Suppressor macrophage treated with lipopolysaccharide for 4 hours (primary cell): ENCODE measurements at places on chromosomes 6 and 20.

GRCh38 chr6:79640146-79641111, 9.3 kb downstream of the SH3BGRL2 start:
- DNase-seq = no peak

DNA sequence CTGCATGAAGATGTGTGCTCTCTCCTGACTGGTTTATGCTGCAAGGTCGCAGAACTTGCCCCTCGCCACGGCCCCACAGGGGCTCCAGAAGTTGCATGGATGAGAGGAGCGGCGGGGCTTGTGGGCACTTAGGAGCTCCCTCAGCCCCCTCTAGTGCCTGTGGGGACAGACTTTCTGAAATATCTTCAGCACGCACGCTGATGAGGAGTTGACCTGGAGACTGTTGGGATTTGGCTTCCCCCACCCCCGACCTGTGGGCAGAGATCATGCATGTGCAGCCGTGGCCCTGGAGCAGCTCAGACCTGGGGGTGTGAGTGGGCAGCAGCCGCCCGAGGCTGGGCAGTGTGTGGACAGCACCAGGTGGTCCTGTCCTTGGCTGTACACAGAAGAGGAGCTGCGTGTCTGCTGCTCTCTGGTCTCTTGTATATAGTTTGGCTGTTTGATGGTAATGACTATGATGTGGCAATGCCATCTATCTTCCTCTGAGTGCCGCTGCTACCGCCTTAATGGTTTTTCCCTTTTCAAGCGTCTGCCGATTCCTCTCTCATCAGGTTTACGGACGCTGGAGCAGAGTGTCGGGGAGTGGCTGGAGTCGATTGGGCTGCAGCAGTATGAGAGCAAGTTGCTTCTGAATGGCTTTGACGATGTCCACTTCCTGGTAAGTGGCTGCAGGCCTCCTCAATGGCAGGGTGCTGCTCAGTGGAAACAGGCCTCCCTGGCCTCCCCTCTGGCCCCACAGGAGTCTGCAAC, 81.4 kb downstream of the TCP11 start:
- no peak for DNase-seq

GRCh38 chr20:49704932-49705336, 8.7 kb downstream of the B4GALT5 start:
- no peak for DNase-seq

GRCh38 chr6:105179244-105180065, at the start of gene POPDC3:
POPDC3 (minus strand) TSS chr6:105180014; CDS start chr6:105161909, 18,105 bp downstream.
- DNase-seq = no peak

- DNase-seq = no peak
These were observed 73.8 kb downstream of the LRRC1 start for GRCh38 chr6:53868626-53869025.

DNA sequence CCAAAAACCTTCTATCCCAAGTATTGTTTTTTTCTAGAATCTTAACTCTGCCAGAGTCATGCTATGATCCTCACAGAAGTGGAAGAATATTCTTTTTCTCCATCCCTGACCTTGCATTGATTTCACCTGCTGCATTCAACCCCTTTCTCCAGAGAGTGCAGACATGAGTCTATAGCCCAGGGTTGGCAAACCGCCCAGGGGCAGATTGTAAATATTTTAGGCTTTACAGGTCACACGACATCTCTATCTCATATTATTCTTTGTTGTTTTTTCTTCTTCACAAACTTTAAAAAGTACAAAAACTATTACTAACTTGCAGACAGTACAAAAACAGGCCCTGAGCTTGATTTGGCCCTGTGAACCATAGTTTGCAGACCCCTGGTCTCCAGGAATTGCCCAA, 112.1 kb upstream of the ASF1A start:
- DNase-seq = no peak

DNA sequence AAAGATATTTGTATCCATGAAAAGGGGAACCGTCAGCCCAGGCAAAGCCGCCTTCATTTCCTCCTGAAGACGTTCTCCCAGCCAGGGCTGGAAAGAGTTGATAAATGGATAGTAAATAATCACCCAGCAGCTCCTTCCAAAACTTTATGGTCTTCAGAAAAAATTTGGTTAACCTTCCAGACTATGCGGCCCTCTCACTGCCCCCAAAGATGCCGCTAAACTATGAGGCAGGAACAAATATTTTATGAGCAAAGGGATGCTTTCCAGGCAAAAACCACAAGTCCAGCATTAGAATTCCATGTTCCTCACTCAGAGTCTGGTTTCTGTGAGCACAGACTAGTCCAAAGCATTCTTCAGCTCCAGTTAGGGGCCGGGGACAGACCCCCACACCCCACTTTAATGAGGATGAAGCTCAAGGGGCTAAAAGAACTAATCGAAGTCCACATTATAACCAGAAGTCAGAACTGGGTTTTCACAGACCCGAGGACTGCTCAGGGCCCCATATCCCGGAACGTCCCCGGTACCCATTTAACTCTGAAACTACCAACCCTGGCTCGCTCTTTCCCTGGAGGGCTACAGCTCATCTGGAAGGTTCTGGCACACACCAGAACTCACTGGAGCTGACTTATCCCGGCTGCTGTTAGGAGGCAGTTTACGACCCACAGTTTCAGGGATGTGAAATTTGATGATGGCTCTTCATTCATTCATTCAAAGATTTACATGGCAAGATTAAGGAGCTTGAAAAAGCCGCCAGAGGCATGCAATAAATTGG, 29.4 kb downstream of the BMP7 start:
- DNase-seq = no peak

- no peak for DNase-seq
These were observed 32.6 kb upstream of the TULP4 start for GRCh38 chr6:158279615-158280014.

GRCh38 chr20:52425701-52426100, 234.1 kb upstream of the ZFP64 start:
- DNase-seq = no peak

DNA sequence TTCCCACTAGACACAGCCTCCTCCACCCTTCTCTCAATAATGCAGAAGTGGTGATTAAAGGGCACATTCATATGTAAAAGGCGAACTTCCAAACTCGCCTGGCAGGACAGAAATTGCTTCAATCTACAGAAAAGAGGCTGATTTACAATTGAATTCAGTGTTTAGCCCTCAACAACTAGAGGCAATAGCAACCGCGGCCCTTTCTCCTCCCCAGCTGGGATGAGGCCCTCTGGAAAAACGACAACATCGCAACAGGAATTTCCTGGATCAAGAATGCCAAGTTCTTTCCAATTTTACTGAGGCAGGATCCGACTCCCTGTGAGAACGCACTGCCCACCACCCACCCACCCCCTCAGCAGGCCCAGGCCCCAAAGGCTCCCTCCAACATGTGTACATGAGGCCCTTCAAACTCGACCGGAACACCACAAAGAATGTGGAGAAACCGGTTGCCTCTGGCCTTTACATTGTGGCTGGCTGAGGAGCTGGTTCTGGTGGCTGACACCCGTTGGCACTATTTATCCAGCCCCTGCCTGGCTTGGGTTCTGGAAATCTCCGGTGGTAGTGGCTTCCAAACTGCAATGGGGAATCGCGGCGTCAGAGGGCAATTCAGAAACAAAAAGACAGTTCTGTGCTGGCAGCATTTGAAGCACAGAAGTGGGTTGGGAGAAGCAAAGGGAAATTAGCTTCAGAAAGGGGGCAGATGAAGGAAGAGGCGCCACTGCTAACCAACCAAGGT, 36.8 kb downstream of the ZMYND8 start:
- peak; percentile 49 for DNase-seq

GRCh38 chr6:106745824-106746582, 116.6 kb downstream of the QRSL1 start:
- DNase-seq = no peak

DNA sequence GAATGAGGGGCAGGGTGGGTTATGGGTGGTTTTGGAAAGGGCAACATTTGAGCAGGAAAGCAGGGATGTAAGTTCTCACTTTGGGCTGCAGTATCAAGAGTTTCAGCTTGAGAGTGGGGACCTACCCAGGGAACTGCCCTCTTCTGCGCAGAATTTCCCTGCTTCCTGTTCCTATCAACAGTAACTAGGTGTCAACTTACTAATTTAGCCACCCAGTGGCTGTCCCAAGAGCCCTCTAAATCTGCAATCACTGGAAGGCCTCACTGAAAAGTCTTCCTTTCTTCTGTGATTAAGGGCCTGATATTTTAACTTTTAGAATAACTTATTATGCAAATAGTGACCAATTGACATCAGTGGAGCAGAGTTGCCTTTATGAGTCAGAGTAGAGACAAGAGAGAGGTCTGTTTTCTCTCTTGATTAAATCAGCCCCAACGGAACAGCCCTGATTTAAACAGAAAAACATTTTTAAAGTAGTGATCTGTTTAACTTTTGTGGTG, 118.2 kb upstream of the RIPOR2 start:
- peak; percentile 70 for DNase-seq

DNA sequence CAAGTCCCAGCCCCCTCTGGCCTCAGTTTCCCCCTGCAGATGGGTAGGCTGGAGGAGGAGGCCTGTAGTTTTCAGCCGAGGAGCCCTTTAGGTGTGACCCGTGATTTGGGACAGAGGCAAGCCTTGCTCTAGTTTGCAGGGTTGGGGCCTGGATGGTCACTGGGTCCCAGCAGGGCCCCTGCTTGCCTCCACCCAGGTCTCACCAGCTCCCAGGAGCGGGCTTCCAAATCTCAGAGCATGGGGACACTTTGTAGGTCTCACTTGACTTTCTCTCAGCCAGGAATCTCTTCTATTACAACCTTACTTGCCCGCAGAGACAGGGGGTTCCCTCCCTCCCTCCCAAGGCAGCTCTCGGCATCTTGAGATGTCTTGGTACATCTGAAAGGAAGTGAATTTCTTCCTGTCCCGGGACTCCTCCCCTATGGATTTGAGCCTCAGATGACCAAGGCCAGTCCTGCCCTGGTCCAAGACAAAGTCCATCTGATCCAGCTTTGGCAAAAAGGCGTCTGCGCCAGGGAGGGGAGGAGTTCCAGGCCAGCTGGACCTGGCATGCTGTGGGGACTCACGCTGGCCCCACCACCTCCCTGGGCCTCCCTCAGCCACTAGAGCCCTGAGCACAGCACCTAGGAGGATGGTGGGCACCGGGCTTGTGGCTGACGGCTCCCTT, 47.4 kb downstream of the SRC start:
- DNase-seq = no peak

DNA sequence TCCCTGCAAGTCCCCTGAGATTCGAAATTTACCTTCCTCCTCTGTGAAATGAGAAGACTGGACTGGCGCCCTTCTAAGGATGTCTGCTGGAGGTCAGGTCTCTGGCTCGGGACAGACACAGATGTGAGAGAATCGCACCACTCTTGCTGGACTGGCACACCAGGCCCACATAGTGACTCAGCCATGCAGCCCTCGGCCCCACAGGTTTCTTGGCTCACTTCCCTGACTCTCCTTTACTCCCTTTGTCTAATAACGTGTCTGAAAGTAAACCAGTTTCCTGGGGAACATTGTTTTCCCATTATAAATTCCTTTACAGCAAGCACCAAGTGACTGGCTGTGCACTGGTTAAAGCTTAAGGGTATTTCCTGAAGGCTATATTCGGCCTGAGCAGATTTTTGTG, 106.7 kb upstream of the PLEKHG1 start:
- DNase-seq = no peak

DNA sequence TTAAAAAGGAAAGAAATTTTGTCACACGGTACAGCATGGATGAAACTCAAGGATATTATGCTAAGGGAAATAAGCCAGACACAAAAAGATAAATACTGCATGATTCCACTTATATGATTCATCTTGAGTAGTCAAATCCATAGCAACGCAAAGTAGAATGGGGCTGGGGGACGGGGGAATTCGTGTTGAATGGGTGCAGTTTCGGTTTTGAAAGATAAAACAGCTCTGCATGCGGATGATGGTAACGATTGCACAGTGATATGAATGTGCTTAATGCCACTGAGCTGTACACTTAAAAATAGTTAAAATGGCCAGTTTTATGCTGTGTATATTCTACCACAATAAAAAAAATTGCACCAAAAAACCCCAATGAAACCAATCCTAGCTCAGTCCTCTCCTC, 52.9 kb upstream of the SIRPA start:
- no peak for DNase-seq

DNA sequence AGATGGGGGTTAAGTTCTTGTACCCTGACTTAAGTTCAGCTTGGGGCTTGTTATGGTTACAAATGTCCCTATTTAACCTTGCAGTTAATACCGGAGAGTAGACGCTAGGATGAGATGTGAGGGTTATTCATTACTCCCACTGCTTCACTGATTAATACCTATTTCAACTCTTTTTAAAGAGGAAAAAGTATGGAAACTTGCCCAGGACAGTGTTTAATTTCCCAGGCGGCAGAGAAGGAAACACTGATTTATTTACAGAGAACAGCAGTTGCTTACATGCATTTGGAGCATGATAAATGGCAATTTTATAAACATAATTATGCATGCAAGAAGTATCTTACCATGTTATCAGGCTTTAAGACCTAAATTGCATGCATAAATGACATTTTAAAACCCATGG, 137.7 kb downstream of the RCAN2 start:
- no peak for DNase-seq

- no peak for DNase-seq
These were observed 333.3 kb upstream of the ZFP64 start for GRCh38 chr20:52524861-52525260.

DNA sequence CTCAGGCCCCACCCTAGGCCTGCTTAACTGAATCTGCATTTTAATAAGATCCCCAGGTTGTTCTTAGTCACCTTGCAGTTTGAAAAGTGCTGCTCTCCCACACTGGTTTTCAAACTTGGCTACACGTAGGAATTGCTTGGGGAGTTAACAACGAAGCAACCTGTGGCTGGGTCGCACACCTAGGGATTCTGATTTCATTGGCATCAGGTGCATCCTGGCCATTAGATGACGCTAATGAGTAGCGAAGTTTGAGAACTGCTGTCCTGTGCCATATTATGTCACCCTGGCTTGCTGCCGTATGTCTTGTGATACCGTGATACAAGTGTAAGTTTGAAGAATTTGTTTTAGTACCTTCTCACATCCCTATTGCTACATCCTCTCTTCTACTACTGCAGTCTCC, 28.2 kb upstream of the FUCA2 start:
- DNase-seq = no peak
